ENCODE measurements at places on chromosomes 2 and 18.

- DNase-seq, result no peak
Measured at GRCh38 chr2:32838418-32838817, 108.3 kb upstream of the LTBP1 start.

DNA sequence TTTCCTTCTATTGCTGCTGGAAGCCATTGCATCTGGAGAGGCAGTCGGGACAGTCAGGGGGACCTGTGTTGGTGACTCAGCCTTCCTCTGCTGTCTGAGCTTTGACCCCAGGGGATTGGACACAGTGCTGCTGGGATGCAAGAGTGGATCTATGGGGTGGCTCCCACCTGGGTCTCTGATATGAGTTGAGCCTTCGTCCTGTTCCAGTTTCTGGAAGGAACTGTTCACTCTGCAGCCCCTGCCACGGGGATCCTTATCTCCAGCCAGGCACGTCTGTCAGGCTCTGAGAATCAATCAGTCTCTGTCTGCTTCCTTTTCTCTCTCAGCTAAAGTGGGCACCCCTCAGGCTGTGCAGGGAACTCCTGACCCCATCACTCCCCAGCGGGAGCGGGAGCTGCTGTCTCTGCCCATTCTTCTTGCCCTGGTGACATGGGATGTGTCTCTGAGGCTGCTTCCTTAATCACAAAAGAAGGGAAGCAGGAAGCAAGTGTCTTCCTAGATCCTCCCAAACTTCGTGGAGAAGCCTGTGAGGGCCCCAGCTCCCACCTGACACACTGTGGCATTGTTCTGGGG lies 51.7 kb downstream of the ARHGAP28 start:
- DNase-seq, result no peak

DNA sequence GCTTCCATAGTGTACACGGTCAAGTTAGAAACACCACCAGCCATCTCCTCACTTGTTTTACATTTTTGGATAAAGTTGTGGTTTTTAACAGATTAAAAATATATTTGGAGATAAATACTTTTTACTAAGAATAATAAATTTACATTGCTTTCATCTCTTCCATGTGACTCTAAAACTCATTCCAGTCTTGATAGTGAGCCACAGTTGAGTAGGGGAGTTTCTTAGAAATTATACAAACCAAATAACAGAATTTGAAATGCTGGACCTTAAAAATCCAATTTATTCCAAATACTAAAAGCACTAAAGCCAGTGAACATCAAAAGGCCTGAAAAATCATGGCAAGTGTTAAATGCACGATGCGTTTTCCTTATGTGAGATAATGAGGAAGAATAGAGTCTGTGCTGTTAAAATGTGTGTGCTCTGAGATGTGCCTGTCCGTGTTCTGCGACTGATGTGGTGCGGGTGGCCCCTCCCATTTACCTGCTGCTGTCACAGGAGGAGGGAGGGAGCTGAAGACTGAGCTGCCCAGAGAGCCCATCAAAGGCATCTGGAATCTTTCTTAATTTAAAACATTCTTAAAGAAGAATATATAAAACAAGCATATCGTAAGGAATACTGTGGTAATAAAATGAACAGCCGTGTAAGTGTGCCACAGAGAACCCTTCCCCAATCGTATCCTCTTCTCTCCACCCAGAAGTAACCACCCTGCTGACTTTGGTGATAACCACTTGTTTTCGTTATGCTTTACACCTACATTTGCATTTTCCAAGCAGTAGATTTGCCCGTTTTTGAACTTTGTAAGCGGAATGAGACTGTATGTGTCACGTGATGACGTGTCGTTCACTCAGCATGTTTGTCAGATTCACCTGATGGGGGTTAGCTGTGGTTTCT lies 57.0 kb upstream of the TXNDC2 start:
- DNase-seq, result no peak

GRCh38 chr2:167803449-167803988 lies 443.9 kb downstream of the STK39 start:
- DNase-seq, result no peak

DNA sequence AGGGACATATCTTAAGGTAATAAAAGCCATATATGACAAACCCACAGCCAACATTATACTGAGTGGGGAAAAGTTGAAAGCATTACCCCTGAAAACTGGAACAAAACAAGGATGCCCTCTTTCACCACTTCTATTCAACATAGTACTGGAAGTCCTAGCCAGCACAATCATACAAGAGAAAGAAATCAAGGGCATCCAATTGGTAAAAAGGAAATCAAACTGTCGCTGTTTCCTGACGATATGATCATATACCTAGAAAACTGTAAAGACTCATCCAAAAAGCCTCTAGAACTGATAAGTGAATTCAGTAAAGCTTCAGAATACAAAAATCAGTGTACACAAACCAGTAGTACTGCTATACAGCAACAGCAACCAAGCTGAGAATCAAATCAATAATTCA lies 53.8 kb upstream of the PSME4 start:
- DNase-seq, result no peak

GRCh38 chr2:234919711-234920110 lies 32.1 kb upstream of the SH3BP4 start:
- DNase-seq, result no peak

DNA sequence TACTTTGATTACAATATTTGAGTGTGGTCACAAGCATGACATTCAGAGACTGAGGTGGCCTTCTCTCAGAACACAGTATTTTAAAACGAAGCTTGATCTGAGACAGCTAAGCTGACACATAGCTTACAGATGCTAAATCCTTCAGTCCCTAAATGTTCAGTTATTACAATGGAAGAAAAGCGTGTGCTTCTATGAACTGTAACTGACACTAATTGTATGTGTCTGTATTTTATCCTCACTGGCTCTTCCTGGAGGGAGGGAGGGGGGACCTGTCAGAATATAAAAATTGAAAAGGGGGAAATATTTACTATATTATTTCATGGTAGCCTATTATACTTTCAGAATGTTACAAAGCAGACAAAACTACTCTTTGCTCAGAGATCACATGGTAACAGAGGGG lies 340.2 kb downstream of the FIGN start:
- DNase-seq, result no peak

GRCh38 chr2:78245394-78246135 lies 723.4 kb upstream of the LRRTM4 start:
- no peak for DNase-seq

DNA sequence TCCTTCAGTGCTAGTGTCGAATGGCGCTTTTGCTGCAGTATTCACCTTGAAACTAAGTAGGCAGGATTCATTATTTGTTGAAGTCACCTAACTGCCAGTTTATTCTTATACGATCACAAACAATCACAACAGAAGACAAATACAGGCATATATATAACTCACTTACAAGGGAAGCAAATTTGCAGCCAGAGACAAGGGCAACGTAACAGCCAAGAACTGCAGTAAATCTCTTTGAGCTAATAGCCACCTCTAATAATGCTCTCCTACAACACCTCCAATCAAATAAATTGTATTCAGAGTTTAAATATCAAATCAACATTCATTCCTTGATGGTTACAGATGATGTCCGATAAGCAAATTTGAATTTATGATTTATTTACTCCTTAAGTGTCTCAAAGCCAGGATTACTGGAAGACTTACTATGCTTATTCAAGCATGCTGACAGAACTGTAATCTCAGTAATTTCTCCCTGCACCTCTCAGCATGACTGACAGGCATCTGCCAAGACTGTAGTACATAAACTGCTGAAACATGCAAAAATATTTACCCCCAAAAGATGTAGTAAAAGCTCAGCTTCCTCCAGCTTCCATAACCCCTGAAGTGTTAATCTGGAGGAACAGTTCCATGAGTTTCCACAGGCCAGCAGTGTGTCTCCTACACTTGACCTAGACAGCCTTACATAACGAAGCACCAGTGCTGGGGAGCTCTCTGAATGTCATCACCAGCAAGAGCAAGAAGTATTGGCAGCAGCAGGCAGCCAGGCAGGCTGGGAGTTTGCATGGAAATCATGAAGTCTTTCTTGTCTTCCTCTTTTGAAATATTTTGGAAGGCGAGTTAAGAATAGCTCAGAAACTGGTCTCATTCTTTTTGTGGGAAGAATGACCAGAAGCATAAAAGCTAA lies 20.9 kb upstream of the SCN1A start:
- no peak for DNase-seq

- no peak for DNase-seq
Measured at GRCh38 chr2:2254206-2254605, 76.9 kb downstream of the MYT1L start.

GRCh38 chr2:45070113-45070652 lies 60.9 kb upstream of the SIX2 start:
- DNase-seq, result no peak

GRCh38 chr2:222690564-222691200 lies 19.2 kb downstream of the MOGAT1 start:
- peak; percentile 19 for DNase-seq

DNA sequence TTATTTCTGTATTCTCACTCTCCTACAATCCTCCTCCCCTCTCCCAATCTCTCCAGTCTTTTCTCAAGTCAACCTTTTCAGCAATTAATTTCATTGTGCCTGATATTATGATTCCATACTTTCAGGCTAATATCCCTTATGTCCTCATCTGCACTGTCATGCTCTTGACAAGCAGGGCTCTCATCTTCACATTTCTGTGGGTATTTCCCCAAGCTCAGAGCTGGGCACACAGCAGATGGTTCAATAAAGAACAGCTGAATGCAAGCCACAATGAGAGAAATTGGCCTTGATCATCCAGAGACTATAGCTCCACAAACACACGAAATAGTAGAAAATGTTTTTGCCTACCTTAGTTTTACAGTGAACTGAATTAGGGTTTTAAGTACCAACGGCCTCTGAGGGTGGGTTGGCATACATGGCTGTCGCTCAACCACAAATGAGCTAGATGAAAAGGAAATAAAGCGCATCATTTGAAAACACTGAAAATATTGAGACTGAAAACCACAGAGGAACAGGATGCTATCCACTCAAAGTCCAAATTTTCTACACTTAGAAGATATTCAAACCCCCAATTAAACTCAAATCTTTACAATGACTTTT lies 47.5 kb upstream of the STAT1 start:
- no peak for DNase-seq

- DNase-seq, result no peak
Measured at GRCh38 chr18:42620657-42621056, 494.8 kb downstream of the RIT2 start.

- no peak for DNase-seq
Measured at GRCh38 chr18:75297731-75298130, 87.1 kb downstream of the TSHZ1 start.

- no peak for DNase-seq
Measured at GRCh38 chr2:105324101-105324500, 5.4 kb downstream of the TGFBRAP1 start.

DNA sequence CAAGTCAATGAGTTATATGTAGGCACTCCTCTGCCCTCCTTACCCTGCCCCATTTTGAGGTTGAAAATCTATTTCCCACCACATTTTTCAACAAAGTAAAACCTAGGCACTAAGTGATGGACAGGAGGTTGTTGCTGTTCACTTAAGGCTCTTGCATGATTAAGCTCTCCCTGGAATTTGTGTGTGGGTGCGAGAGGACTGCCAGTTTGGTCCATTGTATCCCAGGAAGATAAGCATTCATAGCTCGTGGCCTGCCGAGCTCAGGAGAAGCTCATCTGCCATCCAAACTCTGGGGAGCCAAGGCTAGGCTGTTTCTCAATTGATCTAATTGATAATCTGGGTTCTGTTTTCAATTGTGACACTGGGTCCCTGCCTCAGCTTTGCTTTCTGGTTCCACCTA lies 4.7 kb upstream of the MAP4K4 start:
- DNase-seq, result no peak

- DNase-seq, result no peak
Measured at GRCh38 chr18:54710074-54710899, 118.0 kb upstream of the RAB27B start.

GRCh38 chr2:181686576-181687185 lies 6.4 kb upstream of the NEUROD1 start:
- no peak for DNase-seq

DNA sequence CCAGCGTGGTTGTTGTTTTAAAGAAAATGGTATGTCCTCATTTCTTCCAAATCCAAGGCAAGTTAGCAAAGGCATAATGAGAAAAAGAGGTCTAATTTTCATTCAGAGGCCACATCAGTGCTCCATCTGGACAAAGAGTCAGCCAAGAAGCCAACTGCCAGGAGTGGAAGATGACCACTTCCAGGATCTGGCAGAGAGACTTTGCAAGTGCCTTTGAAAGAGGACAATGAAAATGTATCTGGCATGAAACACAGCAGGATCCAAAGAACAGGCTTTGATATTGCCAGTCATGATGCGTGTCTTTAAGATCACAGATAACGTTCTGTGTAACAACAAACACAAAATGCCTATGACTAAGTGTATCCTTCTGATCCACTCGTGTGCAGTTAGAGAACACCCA lies 82.8 kb downstream of the AFF3 start:
- no peak for DNase-seq

DNA sequence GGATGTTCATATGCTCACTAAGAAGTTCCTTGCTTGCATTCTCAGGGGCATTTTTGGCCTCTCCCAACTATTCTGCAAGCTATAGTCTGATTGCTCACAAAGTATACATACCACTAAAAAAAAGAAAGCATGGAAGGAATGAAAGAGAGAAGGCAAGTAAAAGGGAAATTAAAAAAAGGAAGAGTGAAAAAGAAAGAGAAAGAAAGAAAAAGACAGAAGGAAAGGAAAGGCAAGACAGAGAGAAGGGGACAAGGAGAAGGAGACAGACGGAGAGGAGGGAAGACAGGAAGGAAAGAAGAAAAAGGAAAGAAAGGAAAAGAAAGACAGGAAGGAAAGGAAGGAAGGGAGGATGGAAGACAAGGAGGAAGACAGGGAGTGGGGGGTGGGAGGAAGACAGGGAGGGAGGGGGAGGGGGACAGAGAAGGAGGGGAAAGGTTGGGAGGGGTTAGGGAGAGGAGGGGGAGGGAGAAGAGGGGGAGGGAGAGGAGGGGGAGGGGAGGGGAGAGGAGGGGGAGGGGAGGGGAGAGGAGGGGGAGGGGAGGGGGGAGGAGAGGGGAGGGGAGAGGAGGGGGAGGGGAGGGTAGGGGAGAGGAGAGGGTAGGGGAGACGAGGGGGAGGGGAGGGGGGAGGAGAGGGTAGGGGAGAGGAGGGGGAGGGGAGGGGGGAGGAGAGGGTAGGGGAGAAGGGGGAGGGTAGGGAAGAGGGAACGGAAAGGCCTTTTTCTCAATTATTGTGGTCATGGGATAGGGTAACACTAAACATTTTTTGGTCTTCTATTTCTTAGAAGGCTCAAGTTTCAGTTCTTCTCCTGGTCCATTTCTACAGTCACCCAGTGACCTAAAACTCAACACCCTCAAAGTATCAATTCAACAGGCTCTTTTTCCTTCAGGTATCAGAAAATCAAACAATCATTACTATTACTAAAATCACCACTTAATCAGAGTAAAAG lies 50.7 kb downstream of the CERKL start:
- DNase-seq, result no peak

DNA sequence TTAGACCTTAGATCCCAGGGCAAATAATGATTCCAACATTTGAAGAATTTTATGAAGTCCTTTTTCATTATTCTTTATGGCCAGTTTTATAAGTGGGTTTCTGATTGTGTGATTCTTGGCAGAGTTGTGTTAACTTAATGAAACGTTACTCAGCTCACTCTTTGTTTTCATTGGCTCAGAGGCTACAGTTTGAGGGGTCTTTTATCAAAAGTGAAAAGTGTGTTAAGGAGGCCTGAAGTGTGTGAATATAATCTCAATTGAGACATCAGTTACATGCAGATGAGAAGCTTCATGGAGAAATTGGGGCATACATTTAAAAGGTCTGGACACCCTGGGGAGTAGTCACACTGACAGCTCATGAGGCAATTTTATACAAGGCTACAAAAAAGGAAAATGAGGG lies 74.6 kb downstream of the ASXL3 start:
- no peak for DNase-seq

Measured in HS-27A (cell line).